NCI-H2227 treated with DMSO at 0.1 percent for 48 hours (cell line): ENCODE measurements at places on chromosomes 2 and 18.

DNA sequence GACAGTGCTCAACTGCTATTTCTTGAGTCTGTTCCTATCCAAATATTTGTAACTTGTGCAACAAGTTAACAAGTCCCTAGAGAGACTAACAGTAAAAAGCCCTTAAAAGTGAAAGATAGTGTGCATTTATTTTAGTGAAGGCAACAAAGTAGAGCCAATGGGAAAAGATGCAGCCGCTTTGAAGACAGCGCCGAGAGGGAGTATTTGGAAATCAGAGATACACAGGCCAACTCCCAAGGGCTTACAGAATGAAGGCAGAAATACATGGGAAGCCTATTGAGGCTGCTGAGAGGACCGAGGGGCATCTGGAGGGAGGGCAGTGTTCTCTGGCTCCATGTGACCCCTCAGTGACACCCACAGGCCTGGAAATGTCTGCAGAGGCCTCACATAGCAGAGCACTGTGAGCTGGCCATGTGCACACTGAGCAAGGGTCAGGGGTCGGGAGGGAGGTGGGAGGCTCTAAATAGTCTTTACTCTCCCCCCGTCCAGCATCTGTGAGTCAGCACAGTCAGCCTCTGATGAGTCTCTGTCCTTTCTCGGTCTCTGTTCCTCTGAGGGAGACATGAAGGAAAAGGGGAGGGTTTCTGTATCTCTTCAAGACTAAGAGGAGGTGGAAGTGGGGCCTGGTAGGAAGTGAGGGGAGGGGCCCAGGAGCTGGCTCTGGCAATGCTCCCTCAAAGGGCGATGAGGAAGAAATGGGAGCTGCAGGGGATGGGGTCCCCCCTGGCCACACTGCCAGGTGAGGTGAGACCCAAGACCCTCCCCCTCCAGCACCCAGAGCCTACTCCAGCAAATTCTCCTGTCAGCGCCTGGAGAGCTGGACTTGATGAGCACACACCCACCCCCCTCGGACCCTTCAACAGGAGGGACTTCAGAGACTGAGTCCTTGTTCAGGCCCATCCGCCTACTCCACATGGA, 133.6 kb downstream of the SP3 start:
- DNase-seq = no peak

DNA sequence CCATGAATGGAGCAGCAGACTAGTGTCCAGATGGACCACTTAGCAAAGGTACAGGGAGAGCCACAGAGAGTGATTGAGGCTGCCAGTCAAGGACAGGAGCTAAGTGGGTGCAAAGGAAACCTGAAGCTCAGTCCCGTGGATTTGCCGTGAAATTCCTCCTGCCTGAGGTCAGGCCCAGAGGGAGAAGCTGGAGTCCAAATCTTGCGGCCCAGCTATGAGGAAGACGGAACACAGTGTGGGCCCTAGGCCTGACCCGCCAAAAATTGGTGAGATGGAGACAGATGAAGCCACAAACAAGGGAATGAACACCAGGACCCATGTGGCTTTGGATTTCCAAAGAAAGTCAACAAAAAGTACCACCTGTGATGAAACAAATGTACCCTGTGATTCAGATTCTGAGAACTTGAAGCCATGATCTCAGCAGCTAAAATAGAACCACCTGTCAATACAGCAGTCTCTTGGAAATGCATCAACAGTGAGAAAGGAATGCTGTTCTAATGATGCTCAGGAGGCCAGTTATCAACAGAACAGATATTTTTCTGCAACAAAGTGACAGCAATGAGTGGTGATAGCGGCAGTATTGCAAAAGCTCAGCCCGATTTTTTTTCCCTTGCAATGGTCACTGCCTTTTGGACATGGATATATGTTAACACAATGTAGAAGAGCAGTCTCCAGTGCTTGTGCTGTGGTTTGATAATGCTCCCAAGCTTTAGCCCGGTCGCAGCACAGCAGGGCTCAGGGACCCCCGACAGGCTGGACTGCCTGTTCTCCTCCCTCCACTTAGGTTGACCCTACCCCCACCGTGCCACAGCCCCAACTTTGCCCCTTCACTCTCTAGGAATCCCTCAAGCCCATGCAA, 10.7 kb downstream of the COL6A3 start:
- no peak for DNase-seq

GRCh38 chr2:105496271-105496670, 97.4 kb upstream of the FHL2 start:
- DNase-seq = no peak

DNA sequence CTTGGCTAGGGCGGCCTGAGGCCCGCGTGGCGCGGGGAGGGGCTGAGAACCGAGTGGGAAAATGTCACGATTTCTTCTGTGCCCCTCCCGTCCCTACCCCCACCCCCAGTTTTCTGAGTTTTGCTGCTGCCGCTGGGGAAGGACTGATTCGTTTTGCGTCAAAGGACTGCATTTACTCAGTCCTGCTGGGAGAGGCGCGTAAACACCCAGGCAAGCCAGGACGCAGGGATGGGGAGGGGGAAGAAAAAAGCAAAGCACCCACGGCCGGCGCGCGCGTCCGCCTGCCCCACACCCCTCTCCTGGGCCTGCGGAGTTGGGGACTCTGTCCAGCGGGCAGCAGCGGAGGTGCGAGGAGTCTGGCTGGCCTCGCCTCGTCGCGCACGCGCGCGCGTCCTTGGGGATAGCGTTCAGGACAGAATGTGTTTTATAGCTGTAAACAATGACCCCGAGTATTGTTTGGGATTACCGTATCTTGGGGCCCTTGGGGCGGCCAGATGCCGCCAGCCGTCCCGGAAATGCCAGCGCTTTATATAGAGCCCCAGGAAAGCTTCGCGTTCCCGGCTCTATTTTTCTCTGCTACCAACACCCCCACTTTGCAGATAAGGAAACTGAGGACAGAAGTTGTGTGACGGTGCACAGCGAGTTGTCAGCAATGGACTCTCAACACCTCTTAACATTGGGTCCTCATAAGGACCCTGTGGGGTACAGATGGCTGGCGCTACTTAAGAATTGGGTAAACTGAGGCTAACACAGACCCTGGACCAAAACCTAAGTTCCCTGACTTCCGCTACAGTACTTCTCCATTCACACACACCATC, 1.7 kb upstream of the FOSL2 start:
- DNase-seq = peak; percentile 78

GRCh38 chr2:148745151-148745851, 100.8 kb downstream of the EPC2 start:
- DNase-seq = no peak

- no peak for DNase-seq
Measured at GRCh38 chr18:45998244-45998643, 31.1 kb upstream of the EPG5 start.

DNA sequence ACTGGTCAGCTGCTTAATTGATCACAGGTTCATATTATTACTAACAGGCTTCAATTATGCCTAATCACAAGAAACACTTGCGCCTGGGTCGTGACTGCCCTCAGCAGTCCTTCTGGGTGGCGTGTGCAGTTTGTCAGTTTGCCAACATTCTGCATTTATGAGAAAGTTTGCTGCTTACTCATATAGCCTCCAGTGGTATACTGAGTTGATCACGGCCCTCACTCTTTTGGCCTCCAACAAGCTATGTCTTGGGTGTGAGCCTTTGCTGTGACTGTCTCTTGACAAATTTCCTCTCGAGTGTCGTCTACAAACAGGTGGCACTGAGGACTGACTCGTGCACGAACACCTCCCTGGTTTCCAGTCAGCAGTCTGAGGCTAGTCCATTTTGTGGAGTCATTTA, 27.3 kb downstream of the DCDC2C start:
- no peak for DNase-seq

- DNase-seq = no peak
Measured at GRCh38 chr2:74328573-74328972, 14.6 kb downstream of the SLC4A5 start.

GRCh38 chr18:62812242-62812641, 96.9 kb downstream of the PHLPP1 start:
- no peak for DNase-seq

DNA sequence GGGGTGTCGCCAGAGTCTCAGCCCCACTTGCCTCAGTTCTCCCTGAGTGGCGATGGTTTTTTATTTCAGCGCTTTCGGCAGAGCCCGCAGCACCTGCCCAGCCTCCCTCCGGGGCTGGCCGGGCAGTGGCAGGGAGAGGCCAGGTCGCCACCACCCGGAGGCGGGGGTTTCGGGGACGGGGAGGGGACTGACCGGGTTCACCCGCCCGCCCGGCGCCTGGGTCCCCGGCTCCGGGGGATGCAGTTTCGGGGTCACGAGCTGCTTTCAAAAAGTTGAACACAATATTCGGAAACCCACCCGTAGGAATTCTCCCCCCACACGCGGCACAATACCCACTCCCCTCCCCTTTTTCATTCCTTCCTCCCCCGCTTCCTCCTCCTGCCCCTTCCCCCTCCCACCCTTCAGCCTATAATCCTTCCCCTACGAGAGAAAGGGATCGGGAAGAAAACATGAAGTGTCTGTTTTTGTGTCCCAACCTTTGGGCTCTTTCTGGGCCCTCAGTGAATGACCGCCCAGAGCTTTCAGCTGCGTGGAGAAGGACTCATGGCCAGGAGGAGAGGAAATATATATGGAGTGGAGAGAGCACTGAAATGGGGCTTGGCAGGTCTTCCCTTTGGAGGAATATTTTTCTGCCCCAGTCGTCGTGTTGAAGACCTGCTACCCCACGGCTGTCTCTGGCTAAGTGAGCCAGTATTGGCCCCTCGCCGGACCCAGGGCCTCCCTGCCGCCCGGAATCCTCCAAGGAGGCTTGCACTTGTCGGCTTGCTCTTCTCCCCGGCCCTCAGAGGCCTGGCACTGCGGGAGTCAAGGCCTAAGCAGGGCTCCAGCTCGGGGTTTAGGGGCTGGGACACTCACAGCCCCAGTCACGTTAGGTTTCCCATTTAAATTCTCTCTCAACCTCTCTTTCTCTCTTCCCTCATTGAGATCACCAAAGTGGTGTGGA, 2.1 kb upstream of the SIX3 start:
- DNase-seq = no peak

- no peak for DNase-seq
Measured at GRCh38 chr2:131036269-131036668, 57.0 kb downstream of the FAM168B start.

GRCh38 chr2:39243469-39244123, at the start of gene CDKL4:
Gene CDKL4 (minus strand): TSS chr2:39243970.
- DNase-seq = peak; percentile 42

DNA sequence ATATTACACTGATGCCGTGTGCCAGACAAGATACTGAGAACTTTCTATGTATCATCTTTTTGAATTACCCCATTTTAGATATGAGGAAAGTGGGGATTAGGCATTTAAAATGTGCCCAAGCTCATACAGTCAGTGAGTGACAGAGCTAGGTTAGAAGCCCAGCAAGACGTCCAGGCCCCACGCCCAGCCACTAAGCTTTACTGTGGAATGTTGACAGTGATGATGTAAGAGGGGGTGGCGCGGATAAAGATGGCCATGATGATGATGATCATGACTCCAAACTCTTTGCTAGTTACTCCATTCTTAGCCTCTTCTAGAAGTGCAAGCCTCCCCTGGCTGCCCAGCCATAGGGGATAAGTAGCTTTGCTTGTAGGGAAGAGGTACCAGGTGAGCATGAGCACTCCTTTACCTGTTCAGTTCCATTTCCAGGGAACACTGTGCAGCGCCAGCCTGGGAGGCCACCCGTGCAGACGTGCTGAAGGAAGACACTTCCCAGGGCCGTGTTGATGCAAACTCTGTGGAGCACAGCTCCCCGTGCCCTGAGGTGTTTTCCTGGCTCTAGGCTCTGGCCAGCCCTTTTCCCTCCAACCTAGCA, 65.5 kb downstream of the BCL2L11 start:
- DNase-seq = no peak

GRCh38 chr2:196284866-196285557, 113.6 kb upstream of the STK17B start:
- no peak for DNase-seq

GRCh38 chr18:22999212-22999611, 66.1 kb downstream of the RBBP8 start:
- no peak for DNase-seq
